ENCODE measurements at places on chromosomes 13 and 19.

- no peak for DNase-seq
Observed at GRCh38 chr13:82925114-82925513, 957.2 kb downstream of the SLITRK1 start.

- DNase-seq: no peak
Observed at GRCh38 chr13:86788616-86789015, 882.6 kb upstream of the SLITRK5 start.

GRCh38 chr13:29963089-29963488, 112.7 kb upstream of the UBL3 start:
- no peak for DNase-seq

GRCh38 chr13:98641075-98641474, 64.2 kb upstream of the STK24 start:
- DNase-seq: no peak

DNA sequence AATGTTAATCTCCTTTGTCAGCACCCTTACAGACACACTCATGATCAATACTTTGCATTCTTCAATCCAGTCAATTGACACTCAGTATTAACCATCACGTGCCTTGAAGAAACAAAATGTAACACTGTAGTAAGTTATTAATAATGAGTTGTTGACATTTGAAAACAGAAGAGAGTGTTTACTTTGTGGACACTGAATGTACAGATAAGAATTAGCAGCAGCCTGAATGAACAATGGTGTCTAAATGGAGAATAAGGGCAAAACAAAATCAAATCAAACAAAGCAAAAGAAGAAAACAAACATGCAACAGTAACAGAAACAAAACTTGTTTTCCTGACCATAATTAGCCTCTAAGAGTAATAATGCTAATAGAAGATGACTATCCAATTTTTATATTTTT, 1191.1 kb upstream of the MIR17HG start:
- DNase-seq: no peak

DNA sequence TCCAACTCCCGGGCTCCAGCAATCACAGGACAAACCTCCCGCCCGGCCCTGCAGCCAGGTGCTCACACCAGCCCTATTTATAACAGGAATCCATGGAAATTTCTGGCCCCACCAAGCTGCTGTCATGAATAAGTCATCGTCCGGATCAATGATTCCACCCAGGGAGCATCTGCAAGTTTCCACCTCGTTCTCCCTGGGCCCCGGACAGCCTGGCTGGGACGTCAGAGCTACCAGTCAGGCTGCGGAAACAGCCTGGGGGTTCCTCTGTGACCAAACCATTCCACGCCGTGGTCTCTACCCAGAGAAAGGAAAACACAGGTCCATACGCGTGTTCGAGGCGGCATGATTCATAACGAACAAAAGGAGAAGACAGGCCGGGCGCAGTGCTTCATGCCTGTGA, 20.7 kb upstream of the PTBP1 start:
- DNase-seq: no peak

- DNase-seq: no peak
Observed at GRCh38 chr19:49058562-49058961, 1.0 kb upstream of the CGB7 start.

- no peak for DNase-seq
Observed at GRCh38 chr19:46365561-46365960, 18.7 kb downstream of the PPP5C start.

DNA sequence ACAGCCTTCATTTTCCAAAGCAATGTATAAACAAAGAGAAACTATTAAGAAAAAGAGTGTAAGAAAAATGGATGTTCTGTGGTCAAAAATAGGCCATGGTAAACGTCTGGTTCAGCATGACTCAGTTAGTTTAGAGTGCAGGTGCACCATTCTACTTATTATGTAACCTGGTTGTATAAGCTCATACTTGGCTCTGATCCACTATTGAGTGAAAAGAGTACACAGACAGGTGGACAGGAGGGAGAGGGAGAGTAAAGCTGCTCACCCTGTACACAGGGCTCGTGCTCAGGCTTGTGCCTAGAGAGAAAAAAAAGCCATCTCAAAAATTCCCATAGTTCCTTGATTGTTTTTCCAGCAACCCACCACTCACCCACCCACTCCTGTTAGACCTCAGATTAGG, 85.8 kb upstream of the ZNF91 start:
- no peak for DNase-seq

DNA sequence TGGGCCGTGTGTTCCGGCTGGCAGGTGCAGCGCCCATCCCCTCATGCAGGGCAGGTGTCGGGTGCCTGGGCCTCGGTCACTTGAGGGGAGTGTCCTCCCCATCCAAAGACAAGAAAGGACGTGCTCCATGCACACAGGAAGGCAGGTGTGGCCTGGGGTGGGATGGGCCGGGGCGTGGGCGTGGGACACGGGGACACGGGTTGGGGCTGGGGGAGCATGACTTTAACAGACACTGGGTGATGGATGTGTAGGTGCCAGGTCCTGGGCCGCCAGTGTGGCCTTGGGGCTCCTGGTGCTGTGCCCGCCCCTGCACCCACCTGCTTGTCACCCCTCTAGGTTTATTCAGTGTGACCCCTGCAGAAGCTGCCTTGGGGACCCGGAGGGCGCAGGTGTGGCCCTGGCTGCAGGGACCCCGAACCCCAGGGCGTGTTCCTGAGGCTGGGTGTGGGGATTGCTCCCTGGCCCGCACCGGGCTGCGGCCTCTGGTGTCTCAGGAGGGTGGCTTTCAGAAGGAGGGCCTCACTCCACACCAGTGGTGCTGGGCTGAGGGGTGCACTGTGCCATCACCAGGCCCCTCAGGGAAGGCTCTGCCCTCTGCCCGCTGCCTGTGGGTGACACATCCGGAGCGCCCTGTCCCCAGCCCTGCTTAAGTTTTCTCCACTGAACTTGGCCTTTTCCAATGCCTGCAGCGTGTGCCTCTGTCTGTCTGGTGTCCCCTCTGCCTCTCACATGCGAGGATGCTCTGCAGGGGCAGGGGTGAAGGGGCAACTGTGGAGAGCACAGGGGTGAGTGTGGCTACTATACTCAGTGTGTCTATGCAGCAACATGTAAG, 5.2 kb downstream of the TMEM255B start:
- DNase-seq: no peak

GRCh38 chr19:54435551-54436016, 13.4 kb upstream of the LENG8 start:
- no peak for DNase-seq

DNA sequence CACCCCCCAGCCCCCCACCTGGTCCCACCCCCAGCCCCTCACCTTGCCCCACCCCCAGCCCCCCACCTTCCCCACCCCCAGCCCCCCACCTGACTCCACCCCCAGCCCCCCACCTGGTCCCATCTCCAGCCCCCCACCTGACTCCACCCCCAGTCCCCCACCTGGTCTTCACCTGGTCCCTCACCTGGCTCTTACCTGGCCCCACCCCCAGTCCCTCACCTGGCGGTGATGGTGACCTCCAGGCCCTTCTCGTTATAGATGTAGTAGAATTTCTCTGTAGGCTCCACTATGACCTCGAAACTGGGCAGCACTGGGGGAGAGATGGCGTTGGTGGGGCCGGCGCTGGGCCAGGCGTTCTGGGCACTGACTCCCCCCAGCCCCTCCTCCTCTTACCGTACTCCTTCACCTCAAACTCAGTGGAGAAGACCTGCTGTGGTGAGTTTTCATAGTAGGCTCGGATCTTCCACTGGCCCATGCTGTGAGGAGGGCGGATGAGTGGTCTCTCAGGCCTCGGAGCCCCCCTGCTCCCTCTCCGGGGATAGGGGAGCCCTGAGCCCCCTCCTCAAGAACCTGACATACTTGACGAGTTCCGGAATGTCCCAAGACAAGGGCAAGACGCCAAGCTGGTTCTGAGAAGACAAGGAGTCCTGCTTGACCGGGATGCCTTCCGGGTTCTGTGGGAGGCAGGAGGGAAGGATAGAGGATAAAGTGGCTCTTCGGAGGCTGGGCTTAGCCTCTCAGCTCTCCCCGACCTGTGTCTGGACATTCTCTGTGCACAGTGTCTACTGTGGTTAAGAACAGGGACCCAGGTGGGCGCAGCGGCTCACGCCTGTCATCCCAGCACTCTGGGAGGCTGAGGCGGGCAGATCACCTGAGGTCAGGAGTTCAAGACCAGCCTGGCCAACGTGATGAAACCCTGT, 6.4 kb downstream of the C3 start:
- DNase-seq: no peak

DNA sequence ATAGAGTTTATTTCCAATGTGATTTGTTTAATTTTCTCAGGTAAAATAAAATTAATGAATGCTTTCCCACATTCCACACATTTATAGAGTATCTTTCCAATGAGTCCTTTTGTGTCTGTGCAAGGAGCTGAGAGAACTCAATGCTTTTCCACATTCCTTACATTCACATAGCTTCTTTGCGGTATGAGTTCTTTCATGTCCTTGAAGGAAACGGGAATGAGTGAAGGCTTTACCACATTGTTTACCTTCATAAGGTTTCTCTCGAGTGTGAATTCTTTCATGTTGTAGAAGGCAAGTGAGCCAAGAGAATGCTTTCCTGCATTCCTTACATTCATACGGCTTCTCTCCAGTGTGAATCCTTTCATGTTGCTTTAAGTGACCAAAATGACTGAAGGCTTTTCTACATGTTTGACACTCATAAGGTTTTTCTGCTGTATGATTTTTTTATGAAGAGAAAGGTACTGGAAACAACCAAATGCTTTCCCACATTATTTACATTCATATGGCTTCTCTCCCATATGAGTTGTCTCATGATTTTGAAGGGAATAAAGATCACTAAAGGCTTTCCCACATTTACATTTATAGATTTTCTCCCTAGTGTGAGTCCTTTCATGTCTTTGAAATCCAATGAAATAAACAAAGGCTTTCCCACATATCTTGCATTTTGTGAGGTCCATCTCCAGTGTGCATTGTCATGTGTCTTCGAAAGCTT, 14.4 kb upstream of the ZNF442 start:
- no peak for DNase-seq

- DNase-seq: no peak
Observed at GRCh38 chr13:70405266-70405665, 297.0 kb upstream of the KLHL1 start.

DNA sequence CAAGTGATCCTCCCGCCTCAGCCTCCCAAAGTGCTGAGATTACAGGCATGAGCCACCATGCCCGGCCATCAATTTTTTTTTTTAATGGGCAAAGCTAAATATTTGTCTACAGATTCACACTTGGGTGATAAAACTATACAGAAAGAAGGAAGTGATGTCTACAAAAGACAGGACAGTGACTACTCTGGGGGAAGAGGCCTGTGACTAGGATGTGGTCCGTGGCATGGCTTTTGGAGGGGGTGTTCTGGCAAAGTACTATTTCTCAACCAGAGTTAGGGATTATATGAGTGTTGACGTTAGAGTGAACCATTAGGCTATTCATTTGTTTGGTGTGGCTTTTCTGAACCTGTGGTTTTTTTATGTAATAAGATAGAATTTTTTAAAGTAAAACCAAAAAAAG, 42.7 kb downstream of the INSR start:
- no peak for DNase-seq

- DNase-seq: no peak
Observed at GRCh38 chr13:26463848-26464247, 93.6 kb upstream of the WASF3 start.

DNA sequence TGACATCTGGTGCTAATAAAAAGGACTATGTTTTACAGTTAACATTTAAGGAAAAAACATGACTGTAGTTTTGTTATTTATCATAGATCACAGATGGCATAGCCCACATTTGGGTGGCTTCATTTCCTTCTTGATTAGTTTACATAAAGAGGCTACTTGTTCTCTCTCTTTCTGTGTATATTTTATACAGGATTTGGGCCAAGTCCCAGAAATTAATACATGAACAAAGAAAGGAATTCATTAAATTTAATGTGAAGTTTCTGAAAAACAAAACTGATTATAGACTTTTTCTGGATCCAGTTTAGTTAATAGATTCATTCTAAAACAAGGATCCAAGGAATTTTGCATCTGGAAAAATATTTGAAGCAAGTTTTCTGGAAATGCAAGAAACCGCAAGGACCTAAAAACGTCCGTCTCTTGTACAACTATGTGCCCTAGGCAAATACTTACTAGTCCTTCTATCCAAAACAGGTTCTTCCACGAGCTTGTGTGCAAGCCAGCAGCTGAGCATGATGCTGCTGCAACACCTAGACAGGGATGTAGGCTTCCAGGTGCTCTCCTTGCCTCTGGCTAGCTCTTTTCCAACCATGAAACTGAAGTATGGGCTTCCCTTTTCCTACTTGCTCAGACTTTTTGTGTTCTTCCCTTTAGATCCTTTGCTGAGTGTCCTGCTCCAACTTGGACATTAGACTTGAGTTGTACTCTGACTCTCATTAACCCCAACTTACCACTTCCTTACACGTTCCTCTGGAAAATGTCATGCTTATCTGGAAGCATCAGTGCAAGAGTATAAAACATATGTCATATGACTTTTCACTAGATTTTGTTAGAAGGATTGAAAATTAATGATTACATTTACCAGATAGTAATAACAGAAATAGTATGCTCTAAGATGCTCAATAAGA, 161.5 kb upstream of the STARD13 start:
- no peak for DNase-seq

DNA sequence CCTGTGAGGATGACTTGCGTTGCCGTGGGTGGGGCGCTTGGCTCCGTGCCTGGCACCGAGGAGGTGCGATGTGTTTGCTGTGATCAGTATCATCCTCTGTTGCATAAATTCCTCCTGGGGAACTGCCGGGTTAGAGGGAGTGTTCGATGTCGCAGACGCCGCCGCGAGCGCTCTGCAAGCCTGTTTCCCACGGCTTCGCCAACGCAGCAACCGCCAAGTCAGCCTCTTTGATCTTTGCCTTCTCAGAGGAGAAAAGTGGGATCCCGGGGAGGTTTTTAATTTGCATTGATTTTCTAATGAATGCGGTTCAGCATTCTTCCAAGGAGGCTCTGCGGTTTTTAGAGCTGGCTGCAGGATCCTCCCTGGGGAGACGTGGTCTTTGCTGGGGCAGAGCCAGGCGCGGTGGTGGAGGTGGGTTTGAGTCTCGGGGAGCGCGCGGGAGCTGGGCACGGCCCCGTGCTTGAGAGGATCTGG, 7.6 kb downstream of the GPR32 start:
- DNase-seq: no peak

DNA sequence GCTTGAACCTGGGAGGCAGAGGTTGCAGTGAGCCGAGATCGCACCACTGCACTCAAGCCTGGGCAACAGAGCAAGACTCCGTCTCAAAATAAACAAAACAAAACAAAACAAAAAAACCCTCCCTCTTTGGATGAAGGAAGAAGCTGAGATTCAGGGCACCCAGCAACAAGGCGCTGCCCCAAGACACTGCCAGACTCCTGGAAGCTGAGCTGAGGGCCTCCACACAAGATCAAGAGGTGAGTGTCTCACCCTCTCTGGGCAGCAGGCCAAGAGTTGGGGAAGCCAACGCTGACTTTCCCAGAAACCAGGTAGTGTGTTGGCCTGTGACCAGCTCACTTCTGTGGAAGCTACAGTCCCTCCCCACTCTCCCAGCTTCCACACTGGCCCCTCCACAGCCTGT, 3.7 kb upstream of the TYROBP start:
- DNase-seq: no peak

DNA sequence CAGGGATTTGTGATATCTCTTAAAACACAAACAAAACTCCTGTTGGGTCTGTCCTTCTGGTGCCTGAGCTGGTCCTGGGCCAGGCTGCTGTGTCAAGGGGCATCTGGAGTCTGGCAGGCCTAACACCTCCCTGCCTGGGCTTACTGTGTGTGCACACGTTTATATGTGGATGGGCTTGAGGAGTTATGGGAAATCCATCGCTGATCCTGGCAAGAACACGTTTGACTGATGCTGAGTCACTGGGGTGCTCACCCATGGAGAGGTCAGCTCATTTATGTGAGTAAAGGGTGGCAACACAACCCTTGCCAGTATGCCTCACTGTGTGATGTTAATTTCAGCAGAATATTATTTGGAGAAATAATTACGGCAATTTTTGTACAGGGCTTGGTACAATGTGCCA, 44.5 kb upstream of the PCDH8 start:
- DNase-seq: no peak

GRCh38 chr13:80342471-80343371, 1.8 kb upstream of the SPRY2 start:
- peak; percentile 37 for DNase-seq
